ENCODE measurements at places on chromosomes 1 and 21. TPM values are rescaled to one million over a fixed set of nuclear protein-coding genes. Genes with fewer than 3 reads are reported as not detected.

Gene NDC1
- total RNA-seq = 3.0 TPM

DNA sequence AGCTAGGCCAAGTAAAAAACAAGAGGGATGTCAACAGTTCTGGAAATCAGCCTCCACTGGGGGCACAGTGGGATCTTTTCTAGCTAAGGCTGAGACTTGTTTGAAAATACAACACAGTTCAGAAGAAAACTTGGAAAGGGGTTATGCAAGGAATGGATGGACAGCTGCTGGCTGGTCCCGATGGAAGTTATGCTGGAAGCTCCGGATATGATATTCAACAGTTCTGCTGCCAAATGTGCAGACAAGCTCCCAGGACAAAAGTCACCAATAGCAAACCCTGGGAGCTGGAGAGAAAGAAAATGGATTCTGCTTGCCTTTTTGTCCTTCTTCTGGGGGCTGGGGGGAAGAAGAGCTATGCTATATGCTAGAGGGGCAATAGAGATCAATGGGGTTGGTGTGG is 14.3 kb downstream of the LMX1A start:
- no peak overlapping the region for H3K4me3 ChIP-seq
- H3K27me3 ChIP-seq = no peaks in the 10 kb centered on the region
- no peak overlapping the region for H3K27ac ChIP-seq
- no peak for DNase-seq

DNA sequence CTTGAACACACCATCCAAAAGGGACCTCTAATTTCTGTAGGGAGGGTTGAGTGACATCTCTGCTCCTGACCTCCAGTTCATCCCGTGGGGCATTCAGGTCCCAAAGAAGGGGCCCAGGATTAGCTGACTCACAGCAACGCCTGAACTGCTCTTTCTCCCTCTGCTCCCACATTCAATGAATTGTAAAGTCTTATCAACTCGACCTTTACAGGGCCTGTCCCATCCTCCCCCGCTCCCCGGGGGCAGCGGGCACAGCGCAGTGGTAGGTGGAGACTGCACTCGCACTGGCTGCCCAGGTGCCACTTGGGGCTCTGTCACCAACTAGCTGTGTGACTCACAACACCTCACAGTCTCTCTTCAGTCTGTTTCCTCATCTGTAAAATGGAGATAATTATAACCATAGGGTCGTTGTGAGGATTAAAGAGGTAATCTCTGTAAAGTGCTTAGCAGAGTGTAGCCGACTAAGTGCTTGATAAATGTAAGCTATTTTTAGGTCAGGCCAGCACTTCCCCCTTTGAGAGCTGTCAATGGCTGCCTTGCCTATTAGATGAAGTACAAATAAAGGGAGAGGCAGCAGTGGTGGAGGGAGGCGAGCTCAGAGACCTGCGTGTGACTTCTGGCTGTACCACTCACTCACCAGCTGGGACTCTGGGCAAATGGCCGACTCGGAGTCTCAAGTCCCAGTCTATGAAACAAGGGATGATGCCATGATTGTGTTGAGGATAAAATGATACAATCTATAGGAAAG is 637 bp upstream of the MYBPHL start:
- H3K27me3 ChIP-seq = no peaks in the 10 kb centered on the region
- no peaks in the 10 kb centered on the region for H3K36me3 ChIP-seq
- no peak overlapping the region for H3K4me3 ChIP-seq
- peaks cover 11% of the 10 kb centered on the region for H3K4me1 ChIP-seq
- peak overlapping the region; percentile 36 for H3K27ac ChIP-seq

Gene GBP6
- 0.10 TPM for total RNA-seq

- H3K27ac ChIP-seq = peak within 1 kb of the TSS; percentile 73
- no peaks in the 10 kb centered on the region for H3K36me3 ChIP-seq
- peak; percentile 90 for DNase-seq
- peaks cover 20% of the 10 kb centered on the region for H3K4me1 ChIP-seq
- H3K27me3 ChIP-seq = no peaks in the 10 kb centered on the region
- peak within 1 kb of the TSS; percentile 75 for H3K4me3 ChIP-seq
Observed at GRCh38 chr1:223142795-223143536, at the start of gene TLR5. TLR5 (minus strand) TSS chr1:223143248; CDS start chr1:223113031, 30,217 bp downstream.

GRCh38 chr21:35923971-35924370 is 136.4 kb downstream of the SETD4 start:
- DNase-seq = no peak
- H3K27ac ChIP-seq = no peak overlapping the region
- H3K4me1 ChIP-seq = no peaks in the 10 kb centered on the region
- H3K27me3 ChIP-seq = peaks cover 2% of the 10 kb centered on the region
- H3K4me3 ChIP-seq = no peak overlapping the region

DNA sequence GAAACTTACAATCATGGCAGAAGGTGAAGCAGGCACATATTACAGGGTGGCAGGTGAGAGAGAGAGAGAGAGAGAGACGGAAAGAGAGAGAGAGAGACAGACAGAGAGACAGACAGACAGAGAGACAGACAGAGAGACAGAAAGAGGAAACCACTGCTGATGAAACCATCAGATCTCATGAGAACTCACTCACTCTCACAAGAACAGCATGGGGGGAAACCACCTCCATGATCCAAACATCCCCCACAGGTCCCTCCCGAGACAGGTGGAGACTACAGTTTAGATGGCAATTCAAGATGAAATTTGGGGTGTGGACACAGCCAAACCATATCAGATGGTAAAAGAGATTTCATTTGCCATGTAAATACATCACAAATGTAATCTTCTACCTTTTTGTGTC is 708.1 kb downstream of the MRPL39 start:
- H3K4me1 ChIP-seq = no peaks in the 10 kb centered on the region
- no peak for DNase-seq
- H3K4me3 ChIP-seq = no peak overlapping the region
- no peaks in the 10 kb centered on the region for H3K36me3 ChIP-seq
- no peaks in the 10 kb centered on the region for H3K27me3 ChIP-seq
